NCI-H2081 treated with DMSO at 0.1 percent for 48 hours (cell line): ENCODE measurements at places on chromosomes 13 and 19.

- DNase-seq, result no peak
Measured at GRCh38 chr13:110285991-110286832, 20.7 kb downstream of the COL4A1 start.

DNA sequence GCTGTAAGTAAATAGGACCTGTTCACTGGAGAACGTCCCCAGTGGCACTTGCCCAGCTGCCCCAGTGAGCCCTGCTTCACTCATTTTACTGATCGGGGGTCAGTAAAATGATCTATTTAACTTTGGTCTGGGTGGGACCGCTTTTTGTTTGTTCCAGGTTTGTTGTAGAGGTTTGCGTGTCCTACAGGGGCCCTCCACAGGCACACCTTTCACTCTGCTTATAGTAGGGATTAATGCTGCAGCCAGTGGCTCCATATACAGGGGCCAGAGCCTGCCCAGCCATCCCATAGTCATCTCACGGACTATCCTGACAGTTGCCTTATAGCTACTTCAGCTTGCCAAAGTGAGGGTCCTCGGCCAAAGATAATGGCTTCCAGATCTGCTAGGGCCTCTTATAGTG is 104.1 kb downstream of the DNAJC3 start:
- no peak for DNase-seq

- no peak for DNase-seq
Measured at GRCh38 chr13:90108547-90108946, 1238.9 kb upstream of the MIR17HG start.

GRCh38 chr13:81927347-81927746 is 1586.4 kb upstream of the SPRY2 start:
- DNase-seq, result no peak

- no peak for DNase-seq
Measured at GRCh38 chr13:50205581-50205980, 190.3 kb downstream of the KCNRG start.

DNA sequence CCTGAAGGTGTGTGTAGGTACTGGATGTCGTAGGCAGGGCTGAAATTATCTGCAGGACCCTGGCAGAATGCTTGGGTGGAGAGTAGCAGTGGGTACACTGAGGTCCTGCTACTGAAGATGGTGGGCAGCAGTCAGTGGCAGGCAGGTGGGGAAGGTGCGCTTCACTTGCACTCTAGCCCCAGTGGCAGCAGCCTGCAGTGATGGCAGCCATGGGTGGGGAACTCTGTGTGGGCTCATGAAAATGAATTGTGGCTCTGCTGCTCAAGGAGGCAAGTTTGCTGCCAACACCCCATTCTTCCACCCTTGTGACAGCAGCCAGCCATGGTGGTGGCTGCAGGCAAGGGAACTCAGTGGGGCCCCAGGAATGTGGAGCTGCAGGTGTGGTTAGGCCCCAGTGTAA is 1242.7 kb upstream of the MIR17HG start:
- no peak for DNase-seq

- no peak for DNase-seq
Measured at GRCh38 chr13:23391752-23392151, 41.8 kb downstream of the SACS start.

GRCh38 chr13:40187841-40188591 is 478.4 kb downstream of the FOXO1 start:
- no peak for DNase-seq

DNA sequence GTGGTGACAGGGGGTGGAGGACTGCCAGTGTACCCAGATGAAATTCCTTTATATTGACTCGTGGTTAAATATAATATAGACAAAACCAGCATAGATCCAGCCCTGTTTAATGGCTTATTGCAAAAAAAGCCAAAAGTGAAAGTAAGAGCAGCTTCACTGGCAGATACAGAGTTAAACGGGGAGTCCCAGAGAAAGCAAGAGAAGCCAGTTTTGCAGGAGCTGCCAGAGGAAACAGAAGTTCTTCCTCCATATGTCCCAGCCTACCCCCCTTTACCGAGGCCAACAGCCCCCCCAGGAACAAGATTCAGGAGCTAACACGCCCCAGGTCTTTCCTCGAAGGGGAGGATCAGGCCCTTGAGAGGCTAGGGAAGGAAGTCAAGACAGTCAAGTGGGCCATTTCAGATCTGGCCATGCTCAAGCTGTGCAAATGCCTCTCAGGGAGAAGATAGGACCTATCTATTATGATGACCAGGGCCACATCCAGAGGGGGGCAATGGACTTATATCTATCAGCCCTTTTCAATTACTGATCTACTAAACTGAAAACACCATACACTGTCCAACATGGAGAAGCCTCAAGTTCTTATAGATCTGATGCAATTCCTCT is 47.2 kb upstream of the ZNF737 start:
- no peak for DNase-seq

DNA sequence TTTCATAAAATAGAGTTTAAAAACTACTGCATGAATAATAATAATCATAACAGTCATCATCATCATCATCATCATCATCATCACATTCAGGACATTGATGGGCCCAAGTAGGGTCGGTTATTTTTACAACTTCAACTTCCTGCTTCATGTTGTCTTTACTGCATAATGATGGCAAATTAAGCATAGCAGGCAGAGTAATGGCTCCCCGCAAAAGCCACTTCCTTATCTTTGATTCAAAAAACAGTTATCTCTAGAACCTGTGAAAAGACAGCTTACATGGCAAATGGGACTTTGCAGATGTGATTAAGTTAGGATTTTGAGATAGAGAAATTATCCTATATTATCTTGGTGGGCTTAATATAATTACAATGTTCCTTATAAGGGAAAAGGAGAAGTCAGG is 792.9 kb downstream of the LIG4 start:
- no peak for DNase-seq

DNA sequence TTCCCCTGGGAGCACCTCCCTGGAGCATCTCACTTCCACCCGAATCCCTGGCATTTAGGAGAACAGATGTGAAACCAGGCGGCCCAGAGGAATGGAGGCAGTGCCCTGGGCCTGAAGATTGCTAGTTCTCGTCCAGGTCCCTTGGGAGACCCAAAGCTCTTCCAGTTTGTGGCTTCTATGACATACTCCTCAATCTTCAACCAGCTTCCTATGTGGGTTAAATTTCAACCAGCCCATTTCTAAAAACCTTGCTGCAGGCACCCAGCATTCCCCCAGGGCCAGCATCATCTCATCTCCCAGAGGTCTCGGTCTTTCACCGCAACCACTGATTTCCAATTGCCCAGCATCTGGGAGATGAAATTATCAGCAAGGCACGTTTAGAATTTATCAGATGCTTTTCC is 46.0 kb upstream of the STK24 start:
- no peak for DNase-seq

DNA sequence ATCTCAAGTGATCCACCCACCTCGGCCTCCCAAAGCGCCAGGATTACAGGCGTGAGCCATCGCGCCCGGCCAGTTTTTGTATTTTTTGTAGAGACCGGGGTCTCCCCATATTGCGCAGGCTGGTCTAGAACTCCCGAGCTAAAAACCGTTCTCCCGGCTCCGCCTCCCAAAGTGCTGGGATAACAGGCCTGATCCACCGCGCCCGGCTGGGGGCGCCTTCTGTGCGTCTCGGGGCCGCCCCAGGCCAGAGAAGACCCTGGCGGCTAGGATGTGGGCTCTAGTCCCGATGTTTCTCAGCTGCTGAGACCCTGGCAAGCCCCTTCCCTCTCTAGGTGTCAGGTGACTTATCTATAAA is 3.6 kb downstream of the ARHGAP45 start:
- DNase-seq, result no peak

- no peak for DNase-seq
Measured at GRCh38 chr13:91368676-91369440, 21.4 kb downstream of the MIR17HG start.

GRCh38 chr19:52034051-52034728 is 6.0 kb upstream of the ZNF614 start:
- DNase-seq, result no peak

- DNase-seq, result no peak
Measured at GRCh38 chr13:26914624-26915023, 154.0 kb upstream of the GPR12 start.

DNA sequence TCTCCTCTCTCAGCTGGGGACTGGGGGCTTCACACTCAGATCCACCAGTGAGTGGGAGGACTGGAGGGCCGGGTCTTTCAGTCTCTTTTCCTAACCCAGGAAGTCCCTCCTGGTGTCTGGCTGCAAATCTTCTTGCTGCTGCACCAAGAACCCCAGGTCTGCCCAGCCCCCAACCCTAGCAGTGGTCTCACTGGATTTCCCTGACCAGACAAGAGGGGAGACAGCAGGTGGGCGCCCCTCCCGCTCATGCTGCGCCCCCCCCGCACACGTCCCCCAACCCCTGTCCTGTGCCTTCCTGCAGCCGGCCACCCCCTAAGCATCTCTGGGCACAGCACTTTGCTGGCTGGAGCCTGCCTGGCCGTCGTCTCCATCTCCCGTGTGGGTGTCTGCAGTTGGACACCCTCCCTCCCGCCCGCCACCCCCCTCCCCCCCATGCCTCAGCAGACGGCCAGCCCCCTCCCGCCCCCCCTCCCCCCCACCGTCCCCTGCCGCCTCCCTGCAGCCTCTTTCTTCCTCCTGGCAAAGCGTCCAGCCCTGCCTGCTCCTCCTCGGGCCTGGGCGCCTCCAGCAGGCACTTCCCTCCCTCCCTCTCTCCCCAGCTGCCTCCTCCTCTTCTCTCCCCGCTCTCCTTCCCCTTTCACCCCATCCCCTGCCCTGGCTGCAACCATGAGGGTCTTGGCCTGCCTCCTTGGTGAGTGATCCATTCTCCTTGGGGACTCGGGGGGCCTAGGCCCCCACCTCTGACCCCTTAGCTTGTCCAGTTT is at the start of gene SSC5D:
SSC5D (plus strand) TSS at position 513 of the 764 bp plus-strand sequence; CDS start at position 667, 154 bp downstream.
- no peak for DNase-seq

- no peak for DNase-seq
Measured at GRCh38 chr13:40179445-40180281, 486.8 kb downstream of the FOXO1 start.

- DNase-seq, result no peak
Measured at GRCh38 chr13:41460074-41460465, 2.7 kb downstream of the RGCC start.

GRCh38 chr19:51694318-51695085 is 1.4 kb downstream of the SPACA6 start:
- no peak for DNase-seq

- no peak for DNase-seq
Measured at GRCh38 chr19:10961073-10961860, 437 bp downstream of the SMARCA4 start.

DNA sequence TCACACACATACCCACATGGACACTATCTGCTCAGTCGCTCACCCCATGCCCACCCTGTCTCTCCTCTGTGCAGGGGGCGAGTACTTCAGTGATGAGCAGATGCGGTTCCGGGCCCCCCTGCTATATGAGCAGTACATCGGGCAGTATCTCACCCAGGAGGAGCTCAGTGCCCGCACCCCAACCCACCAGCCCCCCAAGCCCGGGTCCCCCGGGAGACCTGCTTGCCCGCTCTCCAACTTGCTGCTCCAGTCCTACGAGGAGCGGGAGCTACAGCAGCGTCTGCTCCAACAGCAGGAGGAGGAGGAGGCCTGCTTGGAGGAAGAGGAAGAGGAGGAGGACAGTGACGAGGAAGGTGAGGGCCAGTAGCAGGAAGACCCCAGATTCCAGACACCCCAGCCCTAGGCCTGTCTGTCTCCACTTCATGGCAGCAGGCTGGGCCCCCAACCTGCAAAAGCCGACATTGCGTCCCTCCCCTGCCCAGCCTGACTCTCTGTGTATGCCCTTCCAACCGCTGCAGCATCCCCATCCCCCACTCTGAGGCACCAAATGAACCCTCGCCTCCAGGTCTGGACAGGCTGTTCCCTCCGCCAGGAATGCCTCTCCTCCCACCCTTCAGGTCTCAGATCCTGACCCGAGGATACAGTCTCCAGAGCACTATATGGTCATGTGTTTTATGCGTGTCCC is 9.7 kb downstream of the CCDC97 start:
- DNase-seq, result no peak

GRCh38 chr13:30679483-30680330 is 55.6 kb upstream of the ALOX5AP start:
- DNase-seq, result no peak

GRCh38 chr13:91406619-91407018 is 8.2 kb downstream of the GPC5 start:
- DNase-seq, result no peak

GRCh38 chr19:571566-571974 is 826 bp upstream of the BSG start:
- no peak for DNase-seq

DNA sequence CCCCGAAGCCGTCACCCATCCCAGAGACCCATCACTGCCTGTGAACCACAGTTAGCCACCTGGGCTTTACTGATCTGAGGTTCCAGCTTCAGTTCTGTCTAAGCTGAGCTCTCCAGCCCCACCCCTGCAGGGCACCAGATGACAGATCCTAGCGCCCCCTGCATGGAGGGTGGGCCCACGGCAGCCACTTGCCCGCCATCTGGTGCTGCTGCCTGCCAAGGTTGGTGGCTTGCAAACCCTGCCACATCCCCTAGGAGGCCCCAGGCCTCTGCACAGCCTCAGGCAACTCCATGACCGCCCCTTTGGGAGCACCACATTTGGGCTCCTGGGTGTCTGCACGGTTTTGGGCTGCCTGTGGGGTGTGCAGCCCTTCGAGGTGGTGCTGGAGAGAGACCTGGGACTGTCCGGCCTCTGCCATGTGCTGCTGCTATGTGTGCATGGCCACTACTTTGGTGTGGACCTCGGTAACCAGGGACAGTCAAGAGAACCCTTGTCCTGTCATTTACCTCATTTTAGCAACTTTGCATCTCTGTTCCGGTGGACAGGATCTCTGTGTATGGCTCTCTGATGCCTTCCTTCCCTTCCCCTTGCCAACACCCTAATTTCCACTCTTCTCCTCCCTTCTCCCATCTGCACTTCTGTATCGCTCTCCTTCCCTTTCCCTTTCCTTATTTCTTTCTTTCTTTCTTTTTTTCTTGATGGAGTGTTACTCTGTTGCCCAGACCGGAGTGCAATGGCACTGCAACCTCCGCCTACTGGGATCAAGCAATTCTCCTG is 17.4 kb upstream of the SDHAF1 start:
- DNase-seq, result no peak

DNA sequence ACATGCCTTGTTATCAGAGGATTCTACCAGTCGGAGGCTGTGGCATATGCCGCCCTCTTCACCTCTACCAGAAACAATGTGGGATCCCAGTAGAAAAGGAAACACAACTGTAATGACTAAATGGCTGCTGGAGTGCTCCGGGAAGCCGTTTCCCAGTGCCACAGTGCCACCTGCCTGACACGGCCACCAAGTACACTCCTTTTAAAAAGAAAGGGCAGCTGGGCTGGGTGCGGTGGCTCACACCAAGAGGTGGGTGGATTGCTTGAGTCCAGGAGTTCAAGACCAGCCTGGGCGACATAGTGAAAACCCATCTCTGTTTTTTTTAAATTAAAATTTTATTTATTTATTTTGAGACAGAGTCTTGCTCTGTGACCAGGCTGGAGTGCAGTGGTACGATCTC is 67.3 kb downstream of the TRPM4 start:
- peak; percentile 40 for DNase-seq

GRCh38 chr19:35170359-35171061 is 16.0 kb downstream of the FXYD5 start:
- no peak for DNase-seq

- no peak for DNase-seq
Measured at GRCh38 chr19:35142606-35143230, 337 bp upstream of the FXYD7 start.
